ENCODE measurements at places on chromosomes 13 and 19. TPM values are rescaled to one million over a fixed set of nuclear protein-coding genes. Genes with fewer than 3 reads are reported as not detected.

GRCh38 chr19:33797802-33798671 is 1.4 kb downstream of the KCTD15 start:
- H3K4me1 ChIP-seq, result peaks cover 17% of the 10 kb centered on the region
- no peak for DNase-seq
- H3K27ac ChIP-seq, result no peak overlapping the region
- no peak overlapping the region for H3K4me3 ChIP-seq
- peaks cover 6% of the 10 kb centered on the region for H3K36me3 ChIP-seq

DNA sequence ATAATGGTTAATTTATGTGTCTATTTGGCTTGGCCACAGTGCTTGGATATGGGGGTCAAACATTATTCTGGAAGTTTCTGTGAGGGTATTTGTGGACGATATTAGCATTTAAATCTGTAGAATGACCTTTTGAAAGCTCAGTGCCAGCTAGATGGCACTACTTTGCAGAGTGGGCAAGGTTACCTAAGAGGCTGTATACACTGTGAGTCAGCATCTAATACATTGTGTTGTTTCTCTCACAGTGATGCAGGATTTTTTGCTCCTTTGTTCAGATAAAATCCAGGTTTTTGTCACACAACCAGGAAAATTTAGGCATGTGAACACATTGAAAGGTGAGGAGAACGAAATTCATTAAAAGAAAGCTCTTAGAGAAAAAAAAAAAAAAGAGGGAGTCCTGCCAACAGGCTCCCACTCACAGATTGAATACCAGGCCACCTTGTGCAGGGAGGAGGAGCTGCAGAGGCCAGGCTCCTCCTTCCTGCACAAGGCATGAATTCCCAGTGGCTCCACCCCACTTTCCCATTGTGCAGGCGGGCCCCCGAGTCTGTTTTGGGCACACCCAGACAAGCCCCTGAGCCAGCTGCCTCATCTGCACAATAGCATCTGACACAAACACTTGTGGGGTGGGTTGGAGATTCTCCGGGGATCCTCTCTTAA is 551.0 kb upstream of the ATXN8OS start:
- H3K27me3 ChIP-seq, result no peaks in the 10 kb centered on the region
- no peak overlapping the region for H3K27ac ChIP-seq
- H3K4me3 ChIP-seq, result no peak overlapping the region
- no peaks in the 10 kb centered on the region for H3K4me1 ChIP-seq
- no peak for DNase-seq
- H3K36me3 ChIP-seq, result no peaks in the 10 kb centered on the region

GRCh38 chr13:32925506-32925905 is 90.7 kb upstream of the KL start:
- H3K36me3 ChIP-seq, result no peaks in the 10 kb centered on the region
- H3K4me1 ChIP-seq, result peaks cover 9% of the 10 kb centered on the region
- H3K27ac ChIP-seq, result no peak overlapping the region
- H3K27me3 ChIP-seq, result no peaks in the 10 kb centered on the region
- no peak for DNase-seq

DNA sequence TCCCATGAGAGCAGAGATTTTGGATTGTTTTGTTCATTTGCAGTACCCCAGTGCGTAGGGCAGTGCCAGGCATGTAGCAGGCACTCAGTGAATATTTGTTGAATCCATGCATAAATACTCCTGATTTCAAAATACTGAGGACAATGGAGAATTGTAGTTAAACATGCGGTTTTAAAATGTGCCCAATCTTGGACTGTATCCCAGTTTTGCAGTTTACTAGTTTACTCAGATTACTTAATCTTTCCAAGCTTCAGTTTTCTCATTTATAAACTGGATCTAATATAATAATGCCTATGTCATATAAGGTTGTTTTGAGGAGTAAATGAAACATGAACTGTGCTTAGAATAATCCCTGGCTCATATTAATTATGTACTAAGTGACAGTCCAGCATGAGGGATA is 39.0 kb downstream of the RCBTB2 start:
- H3K4me1 ChIP-seq, result peaks cover 23% of the 10 kb centered on the region
- H3K4me3 ChIP-seq, result no peak overlapping the region

DNA sequence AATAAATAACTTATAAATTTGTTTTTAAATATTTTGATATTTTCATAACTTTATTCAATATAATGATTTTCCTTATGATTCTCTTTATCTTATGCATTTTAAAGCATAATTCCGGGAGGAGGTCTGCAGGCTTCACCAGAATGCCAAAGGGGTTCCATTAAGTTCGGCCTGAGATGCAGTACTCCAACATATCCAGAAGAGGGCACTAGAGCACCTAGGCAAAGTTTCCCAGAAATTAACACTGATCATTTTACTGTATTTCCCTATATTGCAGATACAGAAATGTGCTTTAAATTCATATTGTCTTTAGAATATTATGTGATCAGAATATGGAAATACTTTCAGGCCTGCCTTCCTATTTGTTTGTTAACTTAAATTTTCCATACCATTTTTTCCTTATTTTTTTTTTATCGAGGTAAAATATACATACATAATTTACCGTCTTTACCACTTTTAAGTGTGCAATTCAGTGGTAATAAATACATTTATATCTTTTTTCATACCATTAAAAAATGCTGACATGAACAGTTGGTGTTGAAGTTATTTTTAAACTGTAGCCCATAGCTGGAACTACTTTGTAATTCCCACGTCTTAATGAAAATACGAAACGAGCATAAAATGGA is 58.9 kb upstream of the TM9SF2 start:
- no peak overlapping the region for H3K4me3 ChIP-seq
- peaks cover 22% of the 10 kb centered on the region for H3K27me3 ChIP-seq
- no peak overlapping the region for H3K27ac ChIP-seq
- H3K36me3 ChIP-seq, result no peaks in the 10 kb centered on the region
- H3K4me1 ChIP-seq, result peaks cover 18% of the 10 kb centered on the region
- DNase-seq, result peak; percentile 35

DNA sequence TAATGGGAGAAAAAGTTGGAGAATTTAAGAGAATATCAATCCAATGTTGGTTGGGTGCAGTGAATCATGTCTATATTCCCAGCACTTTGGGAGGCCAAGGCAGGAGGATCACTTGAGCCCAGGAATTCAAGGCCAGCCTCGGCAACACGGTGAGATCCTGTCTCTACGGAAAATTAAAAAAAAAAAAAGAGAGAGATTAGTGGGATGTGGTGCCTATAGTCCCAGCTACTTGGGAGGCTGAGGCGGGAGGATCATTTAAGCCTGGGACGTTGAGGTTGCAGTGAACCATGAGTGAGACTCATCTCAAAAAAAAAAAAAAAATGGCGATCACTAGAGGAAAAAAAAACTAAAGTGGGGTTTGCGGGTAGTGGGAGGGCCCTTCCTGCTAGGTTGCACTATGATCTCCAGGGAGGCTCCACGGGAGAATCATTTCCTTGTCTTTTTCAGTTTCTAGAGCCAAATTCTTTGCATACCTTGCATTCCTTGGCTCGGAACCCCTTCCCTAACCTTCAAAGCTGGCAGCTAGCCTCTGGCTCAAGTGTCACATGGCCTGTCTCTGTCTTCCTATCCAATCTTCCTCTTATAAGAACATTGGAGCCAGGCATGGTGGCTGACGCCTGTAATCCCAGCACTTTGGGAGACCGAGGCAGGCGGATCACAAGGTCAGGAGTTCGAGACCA is 5.8 kb upstream of the ERCC2 start:
- H3K27me3 ChIP-seq, result no peaks in the 10 kb centered on the region
- H3K36me3 ChIP-seq, result no peaks in the 10 kb centered on the region
- peaks cover 25% of the 10 kb centered on the region for H3K4me1 ChIP-seq
- peak; percentile 91 for DNase-seq
- peak overlapping the region; percentile 65 for H3K27ac ChIP-seq

GRCh38 chr13:114045113-114045735 is 71.3 kb upstream of the C13orf46 start:
- no peak for DNase-seq
- no peak overlapping the region for H3K4me3 ChIP-seq
- peaks cover 38% of the 10 kb centered on the region for H3K27me3 ChIP-seq
- H3K4me1 ChIP-seq, result no peaks in the 10 kb centered on the region
- no peaks in the 10 kb centered on the region for H3K36me3 ChIP-seq

DNA sequence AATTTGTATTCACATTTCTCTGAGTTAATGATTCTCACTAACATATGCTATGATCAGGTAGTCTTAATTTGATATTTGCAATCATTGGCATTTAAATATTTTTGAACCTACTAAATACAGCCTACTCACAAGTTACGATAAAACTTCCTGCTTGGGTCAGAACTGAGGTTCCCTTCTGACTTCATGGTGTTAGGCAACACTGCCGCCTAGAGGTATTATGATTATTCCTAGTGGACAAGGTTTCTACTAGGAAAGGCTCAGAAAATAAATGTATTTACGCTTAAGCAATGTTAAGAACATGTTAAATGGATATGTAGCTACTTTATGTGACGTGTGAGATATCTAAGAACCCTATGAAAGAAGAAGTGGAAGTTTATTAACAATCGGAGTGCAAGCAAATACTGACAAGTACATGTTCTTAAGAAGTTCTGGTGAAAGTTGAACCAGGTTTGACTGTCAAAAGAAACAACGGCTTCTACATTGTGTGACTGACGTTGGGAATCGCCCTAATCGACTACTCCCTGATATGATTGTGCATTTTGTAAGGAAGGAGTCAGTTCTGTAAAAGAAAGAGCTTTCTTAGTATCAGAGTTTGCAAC is 1395.8 kb downstream of the SLITRK5 start:
- DNase-seq, result peak; percentile 44
- peaks cover 4% of the 10 kb centered on the region for H3K4me1 ChIP-seq
- no peaks in the 10 kb centered on the region for H3K27me3 ChIP-seq
- H3K36me3 ChIP-seq, result no peaks in the 10 kb centered on the region
- H3K4me3 ChIP-seq, result no peak overlapping the region

Gene IGFL1
- not detected for total RNA-seq

Gene CNMD
- total RNA-seq, result not detected

Gene BAX
- 167 TPM for total RNA-seq

Measured in HepG2 (cell line).